ENCODE measurements at places on chromosomes 3 and 15. TPM values are rescaled to one million over a fixed set of nuclear protein-coding genes. Genes with fewer than 3 reads are reported as not detected.

DNA sequence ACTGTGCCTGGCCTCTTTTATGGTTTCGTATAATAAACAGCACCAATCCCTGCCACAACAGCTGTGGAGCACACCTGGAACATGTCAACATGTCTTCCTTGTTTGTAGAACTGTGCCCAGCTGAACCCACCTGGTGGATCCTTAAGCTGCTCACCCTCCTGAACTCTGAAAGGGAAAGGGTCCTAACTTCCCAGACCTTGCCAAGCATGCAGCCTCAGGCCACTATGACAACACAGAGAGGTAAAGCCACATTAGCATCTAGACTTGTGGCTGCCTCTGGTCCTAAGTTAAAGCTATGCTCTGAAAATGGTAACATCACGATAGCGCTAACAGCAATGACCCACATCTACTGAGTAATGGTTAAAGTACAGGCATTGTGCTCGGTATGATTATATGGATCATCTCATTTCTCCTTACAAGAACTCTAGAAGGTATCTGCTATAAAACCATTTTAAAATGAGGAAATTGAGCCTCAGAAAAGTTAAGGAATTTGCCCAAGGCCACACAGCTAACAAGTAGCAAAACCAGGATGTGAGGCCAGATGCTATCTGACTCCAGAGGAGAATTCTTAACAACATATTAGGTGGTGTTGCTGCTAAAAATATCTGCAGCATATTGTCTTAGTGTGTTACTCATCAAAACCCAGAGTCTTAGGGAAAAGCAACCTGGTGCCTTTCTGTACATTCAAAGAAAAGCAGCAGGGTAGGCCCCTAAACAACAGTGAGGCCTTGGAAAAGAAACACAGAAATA, 23.1 kb upstream of the HERC1 start:
- DNase-seq = no peak

- no peak for DNase-seq
Measured at GRCh38 chr3:38843898-38844297, 27.9 kb upstream of the SCN10A start.

DNA sequence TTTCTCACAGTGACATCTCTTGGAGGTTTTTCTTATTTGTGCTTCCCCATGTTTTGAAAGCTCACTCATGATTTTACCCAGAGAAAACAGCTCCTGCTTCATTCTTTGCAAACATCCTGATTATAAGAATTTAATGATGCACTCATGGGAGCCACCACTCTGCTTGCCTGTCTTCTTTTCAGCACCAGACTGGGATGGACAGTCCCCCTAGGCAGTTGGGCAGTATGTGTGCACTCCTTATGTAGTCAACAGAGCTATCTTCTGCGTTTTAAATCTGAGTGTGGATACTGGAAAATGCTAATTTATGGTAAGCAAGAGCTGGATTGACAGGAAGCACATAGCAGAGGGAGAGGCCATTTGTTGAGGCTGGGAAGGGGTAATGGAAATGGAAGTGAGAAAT, 276.1 kb downstream of the AGBL1 start:
- DNase-seq = no peak

- no peak for DNase-seq
Measured at GRCh38 chr15:59819092-59819491, 130.0 kb upstream of the BNIP2 start.

DNA sequence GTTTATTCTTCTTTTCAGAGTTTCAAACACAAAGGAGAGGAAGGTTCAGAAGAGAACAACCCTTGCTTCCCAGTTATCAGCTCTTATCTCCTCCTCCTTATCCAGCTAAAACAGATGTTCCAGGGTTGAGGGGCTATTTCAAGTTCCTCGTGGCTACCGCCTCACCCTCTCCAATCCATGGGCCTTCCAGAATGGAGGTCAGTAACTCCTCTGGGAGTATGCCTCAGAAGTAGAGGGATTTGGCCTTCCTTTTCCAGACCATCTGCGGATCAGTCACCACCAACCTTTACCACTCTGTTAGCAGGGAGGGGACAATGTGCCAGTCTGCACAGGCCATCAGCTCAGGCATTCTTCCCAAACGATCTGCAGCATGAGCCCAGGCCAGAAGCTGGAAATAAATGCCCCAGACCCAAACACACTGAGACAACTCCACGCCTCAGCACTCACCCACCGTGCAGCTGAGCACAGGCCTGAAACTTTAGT, 14.8 kb downstream of the HTR3C start:
- no peak for DNase-seq

Gene ACVR2B
- 7.9 TPM for total RNA-seq

Gene GCNT3
- not detected for total RNA-seq

Gene TNFAIP8L3
- total RNA-seq = 0.18 TPM

Gene GABRR3
- total RNA-seq = not detected

Data from activated naive CD4-positive, alpha-beta T cell treated with anti-CD3 and anti-CD28 coated beads, Interleukin-2, amount 50 U/mL, for 72 hours (primary cell).